ENCODE measurements at places on chromosomes 3 and 15.

GRCh38 chr3:72997421-72997961 is 880 bp downstream of the PPP4R2 start:
- DNase-seq = peak; percentile 8

GRCh38 chr3:85482213-85482490 is 523.4 kb downstream of the CADM2 start:
- no peak for DNase-seq

DNA sequence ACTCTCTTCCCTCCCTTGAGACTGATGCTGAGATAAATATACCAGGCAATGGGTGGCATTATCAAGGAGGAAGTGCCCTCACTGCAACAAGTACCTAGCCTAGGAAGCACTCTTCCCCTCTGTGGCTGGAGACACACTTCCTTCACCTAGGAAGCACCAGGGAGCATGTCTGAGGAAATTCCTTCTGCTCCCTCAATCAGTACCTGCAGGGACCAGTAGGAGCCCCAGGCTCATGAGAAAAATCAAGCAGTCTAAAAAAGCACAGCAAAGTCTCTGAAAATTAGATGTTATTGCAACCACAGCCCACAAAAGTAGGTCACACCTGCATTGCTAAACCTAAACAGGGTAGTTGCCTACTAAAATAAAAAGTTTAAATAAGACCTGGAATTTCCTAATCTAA is 78.2 kb upstream of the TRPM1 start:
- DNase-seq = no peak

- DNase-seq = no peak
These were observed 114.4 kb downstream of the PDZRN3 start for GRCh38 chr3:73510334-73510733.

- DNase-seq = peak; percentile 24
These were observed 102.0 kb downstream of the TBC1D2B start for GRCh38 chr15:77975332-77976094.

GRCh38 chr15:29925227-29926082 is 103.2 kb upstream of the TJP1 start:
- DNase-seq = no peak

DNA sequence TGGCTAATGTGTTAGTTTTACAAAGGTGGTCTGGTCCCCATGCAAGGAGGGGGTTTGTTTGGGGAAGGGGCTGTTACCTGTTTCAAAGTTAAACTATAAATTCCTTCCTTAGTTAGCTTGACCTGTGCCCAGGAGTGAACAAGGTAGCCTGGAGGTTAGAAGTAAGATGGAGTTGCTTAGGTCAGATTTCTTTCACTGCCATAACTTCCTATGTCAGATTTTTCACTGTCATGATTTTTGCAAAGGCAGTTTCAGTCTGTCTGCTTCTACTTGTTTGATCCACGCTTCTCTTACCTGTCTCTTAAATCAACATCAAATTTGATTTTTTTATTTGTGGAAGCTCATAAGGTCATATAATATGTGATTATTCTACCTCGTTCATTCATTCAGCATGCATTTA is 28.6 kb downstream of the STARD9 start:
- DNase-seq = no peak

GRCh38 chr3:61420136-61420759 is 141.1 kb upstream of the PTPRG start:
- no peak for DNase-seq

GRCh38 chr3:176631165-176631564 is 566.1 kb downstream of the TBL1XR1 start:
- no peak for DNase-seq

GRCh38 chr3:171184372-171184771 is 157.9 kb upstream of the SLC2A2 start:
- DNase-seq = no peak

- no peak for DNase-seq
These were observed 142.3 kb upstream of the TPM1 start for GRCh38 chr15:62900071-62900802.

DNA sequence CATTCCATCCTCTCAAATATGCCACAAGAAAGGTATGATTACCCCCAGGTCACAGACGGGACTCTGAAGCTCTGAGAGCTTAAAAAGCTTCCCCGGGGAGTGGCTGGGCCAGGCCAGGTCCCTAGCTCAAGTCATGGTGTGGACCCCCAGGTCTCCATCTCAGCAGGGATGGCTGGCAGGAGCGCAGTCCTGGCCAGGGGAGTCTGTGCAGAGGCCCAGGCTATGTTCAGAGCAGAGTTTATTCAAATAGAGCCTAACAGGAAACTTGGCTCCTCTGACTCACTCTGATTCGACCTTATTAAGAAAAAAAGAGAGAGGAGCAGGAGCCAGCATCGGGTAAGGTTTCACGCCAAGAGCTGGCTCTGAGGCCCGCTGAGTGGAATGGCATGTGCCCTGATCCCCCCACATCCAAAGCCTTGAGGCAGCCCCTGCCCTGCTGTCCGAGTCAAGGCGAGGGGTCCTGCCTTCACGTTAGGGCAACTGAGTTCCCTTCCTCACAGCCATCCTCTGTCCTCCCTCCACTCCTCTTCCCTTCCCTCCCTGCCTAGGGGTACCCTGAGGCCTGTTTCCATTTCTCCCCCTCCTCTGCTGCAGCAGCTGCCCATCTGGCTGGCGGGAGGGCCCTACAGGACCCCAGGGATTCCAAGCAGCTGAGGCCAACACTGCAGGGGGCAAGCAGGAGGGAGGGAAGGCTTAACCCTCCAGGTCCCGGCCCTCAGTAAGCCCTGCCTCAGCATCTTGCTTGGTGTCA is 1.9 kb upstream of the LOXL1 start:
- DNase-seq = no peak

GRCh38 chr15:91100814-91101607 is 954 bp downstream of the SV2B start:
- no peak for DNase-seq

- no peak for DNase-seq
These were observed 155.5 kb downstream of the POLR2M start for GRCh38 chr15:57861815-57862586.

DNA sequence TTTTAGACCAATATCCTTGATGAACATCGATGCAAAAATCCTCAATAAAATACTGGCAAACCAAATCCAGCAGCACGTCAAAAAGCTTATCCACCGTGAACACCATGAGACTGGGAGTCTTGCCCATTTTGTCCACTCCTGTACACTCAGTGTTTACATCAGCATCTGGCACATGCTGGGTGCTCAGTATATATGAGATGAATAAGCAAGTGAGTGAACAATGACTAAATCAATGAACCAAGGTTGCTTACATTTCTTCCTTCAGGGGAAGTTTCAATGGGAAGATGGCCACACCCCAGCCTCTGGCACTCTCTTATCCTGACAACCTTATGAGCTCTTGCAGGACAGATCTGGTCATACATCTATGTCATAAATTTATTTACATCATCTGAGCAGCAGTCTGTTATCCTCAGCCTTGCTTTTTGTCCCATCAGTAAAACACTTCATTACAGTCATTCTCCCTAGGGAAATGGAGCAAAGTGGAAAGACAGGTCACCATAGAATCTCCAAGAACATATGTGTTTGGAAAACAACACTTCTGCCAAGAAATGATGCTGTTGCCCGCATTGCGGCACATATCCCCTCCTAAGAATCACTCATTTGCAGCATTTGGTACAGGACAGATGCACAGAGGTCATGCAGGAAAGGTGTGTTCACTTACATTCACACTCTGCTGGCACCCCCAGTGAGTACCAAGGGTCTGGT is 171.8 kb upstream of the EIF1B start:
- DNase-seq = no peak

GRCh38 chr3:143243686-143244085 is 124.1 kb downstream of the CHST2 start:
- no peak for DNase-seq

GRCh38 chr3:197354568-197355001 is 56.2 kb upstream of the DLG1 start:
- no peak for DNase-seq

- DNase-seq = no peak
These were observed 273.9 kb downstream of the PDCD6IP start for GRCh38 chr3:34072297-34072696.

DNA sequence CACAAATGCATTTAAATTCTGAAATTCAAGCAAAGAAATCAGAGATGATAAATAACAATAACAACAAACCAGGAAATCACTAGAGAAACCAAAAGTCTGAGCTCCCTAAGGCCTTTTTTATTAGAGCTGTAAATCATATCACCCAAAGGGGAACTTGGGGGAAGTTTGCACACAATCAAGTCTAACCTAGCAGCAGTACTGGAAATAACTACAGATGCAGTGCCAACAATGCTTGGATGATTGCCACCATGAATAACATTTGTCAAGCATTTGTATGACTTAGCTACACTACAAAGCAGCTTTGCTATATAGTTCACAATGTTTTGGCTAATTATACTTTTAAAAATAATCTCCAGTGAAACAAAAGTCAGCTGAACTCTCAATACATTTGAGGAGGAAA is 27.8 kb downstream of the SHQ1 start:
- peak; percentile 10 for DNase-seq

DNA sequence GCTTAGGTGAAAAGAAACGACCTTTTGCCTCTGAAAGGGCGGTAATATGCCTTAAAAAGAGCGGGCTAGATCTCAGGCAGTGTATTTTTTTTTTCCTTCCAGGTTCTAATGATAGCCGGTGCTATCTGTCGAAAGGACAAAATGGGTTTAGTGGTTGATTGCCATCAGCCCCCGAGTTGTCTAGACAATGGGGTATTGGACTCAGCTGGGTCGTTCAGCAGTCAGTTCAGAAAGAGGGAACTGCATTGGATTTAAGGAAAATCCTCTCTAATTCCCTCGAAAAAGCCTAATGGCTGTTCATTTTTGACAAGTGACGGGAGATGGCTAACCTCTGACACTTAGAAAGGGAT is 728 bp downstream of the EIF2B5 start:
- DNase-seq = no peak

DNA sequence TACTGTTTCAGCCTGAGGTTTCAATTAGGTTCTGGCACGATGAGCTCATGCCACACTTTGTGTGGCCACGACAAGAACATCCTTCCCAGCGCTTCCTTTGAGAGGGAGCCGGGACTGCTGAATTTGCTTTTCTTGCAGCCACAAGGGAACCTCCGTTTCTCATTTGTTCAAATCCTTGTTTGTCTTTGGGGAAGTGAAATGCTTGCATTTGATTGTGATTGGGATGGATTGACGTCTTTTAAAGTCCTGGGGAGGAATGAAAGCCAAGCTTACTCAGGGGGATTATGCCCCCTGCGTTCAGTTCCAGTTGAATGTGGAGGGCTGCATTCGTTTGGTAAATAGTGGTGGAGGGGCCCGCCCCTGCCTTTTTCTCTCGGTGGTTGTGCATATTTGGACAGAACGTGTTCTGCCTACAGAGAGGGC is 277.6 kb downstream of the THSD4 start:
- no peak for DNase-seq

GRCh38 chr3:178494386-178494785 is 41.9 kb upstream of the KCNMB2 start:
- DNase-seq = no peak

DNA sequence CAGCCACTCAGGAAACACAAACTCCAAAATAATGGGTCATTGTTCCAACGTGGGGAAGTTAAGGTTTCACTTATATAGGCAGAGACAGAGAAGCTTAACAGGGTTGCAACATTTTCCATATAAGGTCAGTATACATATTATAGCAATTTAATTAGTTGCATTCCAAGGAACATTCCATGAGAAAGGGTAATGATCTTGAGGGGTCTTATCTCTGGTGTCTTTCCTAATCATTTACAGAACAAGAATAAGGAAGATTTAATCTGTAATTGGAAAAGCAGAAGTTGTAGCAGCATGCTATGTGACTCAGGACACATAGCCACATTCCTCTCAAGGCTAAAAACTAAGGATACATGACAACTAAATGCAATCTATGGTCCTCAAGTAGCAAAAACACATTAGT is 4.9 kb downstream of the MNS1 start:
- no peak for DNase-seq

All from cerebellum (tissue), 4 donors.